ENCODE measurements at places on chromosomes 5 and 9. TPM values are rescaled to one million over a fixed set of nuclear protein-coding genes. Genes with fewer than 3 reads are reported as not detected.

Gene CAVIN4
- total RNA-seq: 46.5 TPM

Gene NR6A1
- total RNA-seq: 0.85 TPM

Gene SPOCK1
- total RNA-seq: 139 TPM

Gene SURF1
- 40.6 TPM for total RNA-seq

DNA sequence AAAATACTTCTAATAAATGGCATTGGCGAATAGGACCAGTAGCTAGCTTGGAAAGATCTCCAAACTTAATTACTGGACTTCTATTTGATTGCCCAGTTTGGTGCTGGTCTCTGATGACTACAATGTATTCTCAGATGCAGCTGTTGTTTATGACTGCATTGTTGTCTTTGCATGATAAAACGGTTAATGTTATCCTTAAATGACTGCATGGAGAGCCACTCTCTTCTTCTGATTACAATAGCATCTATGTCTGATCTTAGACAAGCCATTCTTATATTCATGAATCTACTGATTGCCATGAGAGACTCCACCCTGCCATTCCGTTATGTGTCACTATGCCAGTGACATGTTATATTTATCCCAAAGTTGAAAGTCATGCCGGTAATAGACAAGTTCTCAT lies 42.9 kb upstream of the ERBIN start:
- no peak for DNase-seq

DNA sequence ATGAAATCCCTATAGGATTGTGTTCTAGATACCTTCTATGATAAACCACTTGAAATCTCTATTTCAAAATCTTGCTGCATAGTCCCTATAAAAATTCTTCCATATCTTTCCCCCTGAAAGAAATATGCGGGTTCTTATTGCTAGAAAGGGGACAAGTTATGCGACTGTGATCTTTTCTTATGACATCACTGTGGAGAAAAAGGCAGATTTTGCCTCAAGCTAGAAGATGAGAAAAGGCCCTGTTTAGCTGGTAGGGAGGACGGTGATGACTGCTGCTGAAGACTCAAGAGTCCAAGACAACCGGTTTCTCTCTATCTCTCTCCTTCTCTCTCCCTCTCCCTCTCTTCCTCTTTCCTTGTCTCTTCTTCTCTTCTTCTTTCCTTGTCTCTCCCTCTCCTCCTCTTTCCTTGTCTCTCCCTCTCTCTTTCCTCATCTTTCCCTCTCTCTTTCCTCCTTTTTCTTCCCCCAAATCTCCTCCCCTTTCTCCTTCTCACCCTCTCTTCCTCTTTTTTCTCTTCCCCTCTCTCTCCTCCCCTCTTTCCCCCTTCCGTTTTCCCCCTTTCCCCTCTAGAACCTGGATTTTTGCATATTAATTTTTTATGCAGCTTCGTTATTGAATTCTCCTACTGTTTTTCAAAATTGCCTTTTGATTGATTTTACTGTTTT lies 5.3 kb downstream of the OR2S2 start:
- DNase-seq: no peak

DNA sequence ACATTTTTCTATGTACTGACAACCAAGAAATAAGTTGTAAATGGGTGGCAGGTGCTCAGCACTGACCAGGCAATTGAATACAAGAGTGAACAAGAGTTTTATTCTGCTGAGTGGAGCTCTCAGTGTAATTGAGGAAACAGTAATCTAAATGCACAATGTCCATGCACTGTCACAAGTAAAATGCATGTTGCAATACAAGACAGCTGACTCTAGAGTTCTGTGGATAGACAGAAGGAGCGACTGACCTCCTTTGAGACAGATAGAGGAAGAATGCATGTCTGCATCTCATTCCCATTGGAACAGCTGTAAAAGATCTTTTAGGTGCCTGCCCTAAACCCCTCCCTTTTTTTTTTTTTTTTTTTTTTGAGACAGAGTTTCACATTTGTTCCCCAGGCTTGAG lies 299.0 kb downstream of the FBXL7 start:
- DNase-seq: no peak

DNA sequence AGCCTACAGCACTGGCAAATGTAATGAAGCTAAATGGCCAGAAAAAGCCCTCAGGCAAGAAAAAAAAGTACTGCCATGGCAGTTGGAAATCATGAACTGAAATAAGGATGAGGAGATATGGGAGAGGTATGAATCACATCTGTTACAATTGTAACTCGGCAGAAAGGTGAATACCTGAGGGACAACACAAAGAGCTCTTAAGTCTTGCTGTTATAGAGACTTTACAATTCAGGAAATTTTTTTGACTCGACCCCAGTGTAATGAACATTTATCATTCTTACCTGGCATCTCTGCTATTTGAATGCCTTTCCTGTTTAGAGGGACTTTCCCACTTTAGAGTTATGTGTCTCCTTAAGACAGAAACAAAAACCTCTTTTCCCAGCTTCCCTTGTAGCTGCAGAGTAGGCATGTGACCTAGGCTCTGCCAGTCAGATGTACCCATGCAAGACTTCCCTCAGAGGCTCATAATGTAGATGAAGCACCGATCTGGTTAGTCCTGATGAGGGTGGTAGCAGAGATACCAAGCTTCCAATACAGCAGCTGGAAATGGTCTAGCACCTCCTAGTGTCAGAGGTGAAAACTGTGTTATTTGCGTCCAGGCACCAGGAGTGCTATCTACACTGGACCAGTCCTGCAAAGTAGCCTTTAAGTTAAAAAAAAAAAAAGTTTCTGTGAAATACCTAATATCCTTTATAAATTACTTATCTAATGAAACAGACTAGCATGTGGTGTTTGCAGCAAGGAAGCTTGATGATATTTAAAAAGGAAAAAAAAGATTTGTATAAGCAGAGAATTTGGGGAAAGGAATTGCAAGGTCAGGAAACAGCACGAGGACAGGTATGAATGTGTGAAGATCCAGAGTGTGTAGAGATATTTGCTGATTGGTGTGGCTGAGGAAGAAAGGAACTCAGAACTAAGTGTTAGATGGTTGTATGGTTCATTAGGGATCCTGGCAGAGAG lies 146.9 kb upstream of the SLC1A3 start:
- DNase-seq: no peak

DNA sequence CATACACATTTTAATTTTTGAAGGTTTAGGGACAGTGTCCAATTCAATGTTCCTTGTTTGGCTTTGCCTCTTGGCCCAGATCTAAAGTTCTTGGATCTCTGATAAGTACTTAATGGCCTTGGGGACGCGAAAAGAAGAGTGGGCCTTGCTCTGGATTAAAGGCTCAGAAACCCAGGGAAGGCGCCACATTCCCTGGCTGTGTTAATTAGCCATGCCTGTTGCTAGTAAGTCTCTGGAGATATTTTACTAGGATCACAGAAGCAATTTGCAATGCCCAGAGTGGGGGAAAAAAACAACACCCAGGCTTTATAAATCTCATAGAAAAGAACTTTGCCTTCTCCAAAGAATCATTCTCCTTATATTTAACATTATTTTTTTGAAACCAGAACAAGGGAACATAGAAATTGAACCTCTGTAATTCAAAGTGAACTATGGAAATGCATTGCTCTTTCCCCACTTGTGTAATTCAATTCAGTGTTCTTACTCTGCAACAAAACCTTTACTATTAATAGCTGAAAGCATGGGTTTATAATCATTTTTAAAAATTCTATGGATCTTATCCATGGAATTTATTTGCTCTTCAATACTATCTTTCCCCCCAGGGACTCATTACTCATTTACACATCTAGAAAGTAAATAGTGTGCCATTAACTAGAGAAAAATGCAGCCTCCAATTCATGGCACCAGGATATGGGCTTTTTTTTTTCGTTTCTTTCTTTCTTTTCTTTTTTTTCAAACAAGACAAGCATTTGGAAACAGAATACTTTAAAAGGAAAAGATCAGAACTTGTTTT lies 172.2 kb upstream of the ANKRD55 start:
- no peak for DNase-seq

DNA sequence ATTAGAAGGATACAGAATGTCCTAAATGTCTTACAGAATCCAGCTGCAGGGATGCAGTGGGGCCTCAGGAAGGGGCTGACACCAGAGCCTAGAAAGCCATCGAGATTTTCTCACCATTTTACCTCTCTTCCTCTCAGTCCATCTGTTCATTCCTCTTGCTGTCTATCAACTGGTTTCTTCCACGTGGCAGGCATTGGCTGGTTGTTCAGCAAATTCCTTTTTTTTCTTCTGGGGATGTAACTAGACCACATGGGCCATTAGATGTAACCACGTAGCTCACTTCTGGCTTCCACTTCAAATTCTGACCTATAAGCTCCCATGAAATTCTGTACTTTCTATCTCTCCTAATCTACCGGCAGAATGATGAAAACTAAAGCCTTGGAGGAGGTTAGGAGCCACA lies 93.6 kb upstream of the MTAP start:
- DNase-seq: no peak

- no peak for DNase-seq
Observed at GRCh38 chr5:2204366-2205184, 321.9 kb upstream of the IRX4 start.

- DNase-seq: no peak
Observed at GRCh38 chr9:115043632-115044031, 74.3 kb downstream of the TNC start.

DNA sequence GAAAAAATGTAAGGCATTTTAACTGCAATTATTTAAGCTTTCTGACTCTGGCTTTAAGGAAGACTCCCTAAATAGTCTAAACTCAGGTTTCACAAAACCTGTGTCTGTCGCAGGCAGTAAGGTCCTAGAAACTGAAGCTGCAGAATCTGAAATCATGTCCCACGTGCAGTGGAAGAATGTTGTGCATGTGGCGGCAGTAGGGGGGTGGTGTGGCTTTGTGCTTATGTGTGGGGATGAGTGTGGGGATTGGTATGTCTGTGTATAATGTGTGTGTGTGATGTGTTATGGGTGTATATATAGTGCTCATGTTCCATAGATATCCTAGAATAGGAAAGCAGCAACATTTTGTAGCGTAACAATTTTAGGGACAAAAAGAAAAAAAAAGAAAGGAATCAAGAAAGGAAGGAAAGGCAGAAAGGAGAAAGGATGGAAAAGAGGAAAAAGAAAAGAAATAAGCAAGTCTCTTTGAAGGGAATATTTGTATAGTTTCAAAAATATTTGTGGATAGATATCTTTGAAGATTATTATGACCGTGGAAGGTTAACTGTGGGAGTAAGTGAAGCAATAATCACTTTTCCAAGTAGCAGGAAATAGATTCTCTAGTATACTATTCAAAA lies 6.6 kb downstream of the ANKDD1B start:
- no peak for DNase-seq

DNA sequence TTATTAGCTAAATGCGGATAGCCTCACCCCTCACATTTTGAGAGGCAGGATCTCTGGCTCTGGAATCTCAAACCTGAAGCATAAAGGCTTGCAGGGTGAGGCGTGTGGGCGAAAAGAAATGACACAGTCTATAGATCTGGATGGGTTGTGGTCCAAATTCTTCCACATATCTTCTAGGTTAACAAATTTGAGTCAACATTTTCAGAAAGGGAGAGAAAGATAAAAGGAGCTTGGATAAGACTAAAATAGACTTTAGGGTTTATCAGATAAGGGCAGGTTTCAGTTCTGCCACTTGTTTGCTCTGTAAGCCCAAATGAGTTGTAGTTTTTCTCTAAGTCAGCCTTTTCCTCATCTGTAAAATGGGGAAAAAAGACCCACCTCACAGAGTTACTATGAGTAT lies 220.9 kb downstream of the TRIM32 start:
- no peak for DNase-seq

- no peak for DNase-seq
Observed at GRCh38 chr5:35046774-35047173, 975 bp downstream of the AGXT2 start.

DNA sequence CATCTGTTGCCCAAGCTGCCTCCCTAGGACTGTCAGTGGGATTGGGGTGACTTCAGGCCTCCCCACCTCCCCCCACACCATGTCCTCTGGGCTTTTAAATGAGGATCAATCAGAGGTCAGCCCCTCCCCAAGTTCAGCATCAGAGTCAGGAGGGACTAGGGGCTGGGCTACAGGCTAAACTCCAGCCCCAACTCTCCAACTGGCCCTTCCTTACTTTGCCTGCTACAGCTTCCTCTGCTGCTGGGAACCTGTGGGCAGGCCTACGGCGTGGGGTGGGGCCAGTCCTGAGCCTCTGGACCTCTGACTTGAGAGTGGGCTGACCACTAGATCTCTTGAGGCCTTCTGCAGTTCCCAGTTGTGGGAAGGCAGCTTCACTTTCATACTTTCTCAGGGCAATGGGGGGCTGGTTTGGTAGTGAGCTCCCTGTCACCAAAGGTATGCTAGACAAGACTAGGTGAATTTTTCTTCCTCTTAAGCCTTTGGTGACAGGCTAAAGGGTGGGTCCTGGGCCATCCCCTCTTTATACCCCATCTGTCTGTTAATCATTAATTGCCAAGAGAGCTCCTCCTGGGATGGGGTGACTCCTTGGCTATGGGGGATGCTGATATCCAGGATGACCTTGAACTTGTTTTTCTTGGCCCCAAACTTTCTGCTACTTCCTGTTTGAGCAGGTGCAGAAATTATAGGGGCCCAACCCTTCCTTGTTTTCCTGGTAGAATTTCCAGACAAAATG lies 10.8 kb upstream of the DAB2IP start:
- DNase-seq: no peak

GRCh38 chr5:73955271-73955846 lies 329.4 kb downstream of the ARHGEF28 start:
- DNase-seq: no peak

DNA sequence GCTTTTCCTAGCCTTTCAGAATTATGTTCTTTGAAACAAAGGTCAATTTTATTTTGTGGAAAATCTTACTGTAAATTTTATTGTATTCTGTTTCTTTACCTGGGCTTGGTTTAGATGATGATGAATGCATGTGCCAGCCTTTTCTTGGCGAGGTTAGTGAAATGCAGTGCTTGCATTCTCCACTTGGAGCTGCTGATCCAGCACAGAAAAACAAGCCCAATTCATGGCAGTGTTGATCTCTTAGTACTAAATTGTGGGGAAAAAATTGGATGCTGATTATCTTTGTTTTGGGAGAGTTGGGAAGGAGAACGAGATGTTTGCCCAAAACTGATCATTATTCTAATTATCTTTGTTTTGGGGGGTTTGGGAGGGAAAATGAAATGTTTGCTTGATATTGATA lies 3.7 kb downstream of the HABP4 start:
- DNase-seq: no peak

GRCh38 chr5:80324912-80325311 lies 5.1 kb downstream of the SPZ1 start:
- no peak for DNase-seq

GRCh38 chr9:631596-631995 lies 209.9 kb upstream of the DMRT1 start:
- no peak for DNase-seq

DNA sequence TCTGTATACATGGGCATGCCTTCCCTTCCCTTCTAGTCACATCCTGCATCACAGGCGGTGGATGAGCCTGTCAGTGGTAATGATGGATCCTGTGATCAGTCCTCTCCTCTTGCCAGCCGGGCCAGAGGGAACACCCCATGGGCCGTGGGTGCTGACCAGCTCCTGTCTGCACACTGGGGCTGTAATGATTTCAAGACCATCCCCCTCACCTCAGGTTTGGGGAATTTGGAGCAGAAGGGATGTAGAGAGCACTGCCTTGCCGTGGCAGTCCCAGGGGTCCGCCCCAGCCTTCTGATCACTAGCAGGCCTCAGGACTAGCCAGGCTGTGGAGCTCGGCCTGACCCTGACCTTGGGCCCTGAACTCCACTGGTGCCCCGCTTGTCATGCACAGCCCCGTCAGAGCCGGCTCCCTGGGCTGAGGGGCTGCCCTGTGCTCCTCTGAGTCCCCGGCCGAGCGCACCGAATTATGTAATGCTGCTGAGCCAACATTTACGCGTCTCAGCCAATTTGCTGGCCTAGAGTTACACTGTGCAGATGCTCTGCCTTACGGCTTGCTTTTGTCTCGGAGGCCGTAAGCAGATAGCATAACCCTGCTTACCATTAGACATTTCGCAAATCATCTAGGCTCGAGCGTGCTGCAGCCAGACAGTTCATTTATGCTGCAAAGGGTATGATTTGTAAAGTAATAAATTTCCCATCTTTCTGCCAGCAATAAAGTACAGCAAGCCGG lies 155.3 kb downstream of the MACROH2A1 start:
- peak; percentile 70 for DNase-seq
